Renal cortex interstitium (tissue), 15 donors: ENCODE measurements at places on chromosomes 16 and 17. TPM values are rescaled to one million over a fixed set of nuclear protein-coding genes. Genes with fewer than 3 reads are reported as not detected.

TP53TG3C gene
- not detected for polyA plus RNA-seq

- no peak for DNase-seq
Observed at GRCh38 chr17:68057531-68057952, 22.0 kb downstream of the KPNA2 start.

- no peak for DNase-seq
Observed at GRCh38 chr17:67246653-67247415, 1.8 kb upstream of the HELZ start.

HP gene
- 0.85 TPM for polyA plus RNA-seq

DNA sequence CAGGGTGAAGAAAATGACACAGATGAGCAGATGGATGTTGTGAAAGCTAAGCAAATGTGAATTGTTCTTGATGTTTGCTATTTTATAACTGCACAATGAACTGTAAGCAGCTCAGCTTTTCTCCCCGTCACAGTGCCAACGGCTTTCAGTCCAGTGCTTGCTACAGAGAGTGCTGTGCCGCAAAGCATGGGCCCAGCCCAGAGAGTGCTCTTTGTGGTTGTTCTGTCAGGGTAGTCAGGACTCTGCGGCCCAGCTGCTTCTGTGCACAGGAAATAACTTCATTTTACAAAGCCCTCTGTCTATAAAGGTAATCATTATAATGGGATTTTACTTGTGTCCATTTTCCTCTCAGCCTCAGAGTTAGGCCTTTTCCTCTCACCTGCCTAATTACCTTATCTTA is 39.1 kb downstream of the CDRT15 start:
- DNase-seq: no peak

ENGASE gene
- polyA plus RNA-seq: 14.6 TPM

DNA sequence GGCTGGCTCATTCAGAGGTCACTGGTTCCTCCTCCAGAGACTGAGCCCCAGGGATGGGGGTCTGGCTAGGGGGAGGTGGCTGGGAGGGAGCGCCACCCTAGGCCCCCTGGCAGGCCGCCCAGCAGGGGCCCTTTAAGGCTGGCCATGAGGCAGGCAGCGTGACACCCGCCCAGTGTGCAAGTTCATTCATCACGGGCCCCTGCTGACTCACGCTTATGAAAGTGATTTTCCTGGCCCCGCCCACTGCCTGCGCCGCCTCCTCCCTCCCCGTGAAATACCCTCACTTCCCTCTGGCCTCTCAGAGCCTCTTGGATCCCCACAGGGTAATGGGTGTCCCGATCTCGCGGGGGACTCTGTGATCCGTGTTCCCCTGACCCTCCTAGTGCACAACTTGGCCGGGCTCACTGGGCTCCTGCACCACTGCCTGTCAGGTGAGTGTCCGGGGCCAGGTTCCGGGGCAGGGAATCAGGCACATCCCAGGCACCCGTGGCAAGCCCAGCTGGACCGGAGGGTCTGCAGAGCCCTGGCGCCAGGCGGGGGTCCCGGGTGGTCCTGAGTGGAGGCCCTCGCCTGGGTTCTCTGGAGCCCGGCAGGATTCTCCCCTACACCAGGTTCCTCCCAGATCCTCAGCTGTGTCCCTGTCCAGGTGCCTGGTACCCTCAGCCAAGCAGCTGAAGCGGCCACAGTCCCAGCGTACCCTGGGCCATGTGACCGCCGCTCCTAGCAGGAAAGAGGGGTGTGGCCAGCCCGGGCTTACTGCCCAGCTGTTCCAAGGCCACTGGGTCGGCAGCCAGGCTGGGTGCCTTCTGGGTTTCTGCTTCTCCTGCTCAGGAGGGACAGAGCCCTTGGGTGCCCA is at the start of gene OSGIN1:
Gene OSGIN1 (plus strand): TSS at position 301 of the 856 bp plus-strand sequence. CDS start 4,432 bp downstream, outside the sequence.
- DNase-seq: no peak

GRCh38 chr16:30086291-30087140 is 5.2 kb downstream of the TBX6 start:
- DNase-seq: no peak

DNA sequence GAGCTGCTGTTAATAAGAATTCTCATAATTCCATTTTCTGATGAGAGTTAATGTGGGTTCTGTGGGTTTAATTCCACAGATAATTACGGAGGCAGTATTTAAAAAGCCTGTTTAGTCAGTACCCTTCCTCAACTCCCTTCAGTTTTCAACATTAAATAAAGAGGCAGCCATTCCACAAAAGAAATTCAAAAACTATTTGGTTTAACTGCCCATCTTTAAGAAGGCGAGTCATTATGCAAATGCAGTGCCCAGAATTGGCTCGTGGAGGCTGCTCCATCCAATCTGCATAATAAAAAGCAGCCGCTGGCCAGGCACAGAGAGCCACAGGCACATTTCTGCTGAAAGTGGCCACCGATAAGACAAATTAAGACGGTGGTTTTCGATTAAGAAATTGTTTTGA is 194.4 kb upstream of the TOX3 start:
- DNase-seq: no peak

- DNase-seq: no peak
Observed at GRCh38 chr16:82083710-82084353, 48.8 kb downstream of the HSD17B2 start.

DNA sequence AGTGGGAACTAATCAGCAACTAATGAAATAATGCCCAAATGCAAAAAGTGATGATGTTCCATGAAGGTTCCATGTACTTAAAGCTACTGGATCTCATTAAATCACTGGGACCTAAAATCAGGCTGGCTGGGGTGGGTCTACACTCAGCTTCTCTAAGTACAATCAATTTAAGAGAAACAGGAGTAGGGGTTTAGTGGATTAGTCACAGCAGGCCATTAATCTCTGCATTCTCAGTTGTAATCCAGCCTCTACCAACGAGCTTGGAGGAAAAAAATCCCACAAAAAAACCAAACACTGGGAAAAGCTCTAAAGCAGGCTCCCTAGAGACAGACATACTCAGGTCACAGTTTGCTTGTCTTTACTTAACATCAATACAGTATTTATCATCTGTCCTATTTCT is 15.0 kb downstream of the CA10 start:
- DNase-seq: no peak

DNA sequence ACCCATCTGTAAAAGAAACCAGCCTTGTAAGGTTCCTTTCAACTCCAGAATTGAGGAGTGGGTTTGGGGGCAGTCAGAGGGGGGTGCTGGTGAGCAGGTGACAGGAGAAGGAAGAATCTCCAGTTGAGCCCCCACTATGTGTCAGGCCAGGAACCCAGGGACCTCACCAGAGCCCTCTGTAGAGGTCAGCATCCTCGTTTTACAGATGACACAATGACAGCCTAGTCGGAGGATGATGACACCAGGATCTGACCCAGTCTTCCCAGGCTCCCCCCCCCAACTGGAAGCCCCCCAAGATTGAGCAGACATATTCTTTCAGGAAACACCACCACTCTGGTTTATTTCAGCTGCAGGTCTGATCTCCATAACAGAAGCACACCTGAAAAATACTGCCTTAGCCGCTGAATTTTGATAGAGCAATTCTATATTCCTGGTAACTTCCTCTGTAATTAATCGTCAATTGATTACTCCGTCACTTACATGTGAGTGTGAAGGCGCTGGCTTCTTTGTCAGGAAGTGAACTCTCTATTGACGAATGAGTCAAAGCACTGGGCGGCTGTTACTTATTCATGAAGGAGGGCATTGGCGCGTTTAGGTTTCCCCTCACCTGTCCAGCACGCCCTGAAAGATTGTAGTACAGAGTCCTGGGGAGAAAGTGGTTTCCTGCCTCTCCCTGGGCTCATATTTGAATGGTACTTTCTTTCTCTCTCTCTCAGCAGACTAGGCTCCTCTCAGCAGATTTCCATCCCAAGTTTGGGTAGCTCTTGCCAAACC is 21.2 kb downstream of the SOCS3 start:
- DNase-seq: no peak

- DNase-seq: no peak
Observed at GRCh38 chr16:79451196-79451816, 149.2 kb downstream of the MAF start.

DNA sequence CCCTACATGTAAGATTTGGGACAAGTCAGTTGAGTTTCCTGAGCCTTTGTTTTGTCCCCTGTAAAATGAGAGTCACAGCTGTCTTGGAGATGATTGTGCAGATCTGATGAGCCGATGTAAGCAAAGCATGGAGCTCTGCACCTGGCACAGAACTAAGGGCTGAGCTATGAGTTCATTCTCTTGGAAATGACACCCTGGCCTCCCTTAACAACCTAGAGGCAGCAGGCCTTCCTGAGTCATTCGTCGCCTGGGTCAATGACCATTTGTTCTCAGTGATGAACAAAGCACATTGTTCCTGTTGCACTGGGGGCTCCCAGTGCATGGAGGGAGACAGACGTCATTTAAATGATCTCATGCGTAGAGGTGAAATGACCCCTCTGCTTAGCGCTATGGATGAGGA is 62.8 kb upstream of the GCSH start:
- DNase-seq: no peak

DNA sequence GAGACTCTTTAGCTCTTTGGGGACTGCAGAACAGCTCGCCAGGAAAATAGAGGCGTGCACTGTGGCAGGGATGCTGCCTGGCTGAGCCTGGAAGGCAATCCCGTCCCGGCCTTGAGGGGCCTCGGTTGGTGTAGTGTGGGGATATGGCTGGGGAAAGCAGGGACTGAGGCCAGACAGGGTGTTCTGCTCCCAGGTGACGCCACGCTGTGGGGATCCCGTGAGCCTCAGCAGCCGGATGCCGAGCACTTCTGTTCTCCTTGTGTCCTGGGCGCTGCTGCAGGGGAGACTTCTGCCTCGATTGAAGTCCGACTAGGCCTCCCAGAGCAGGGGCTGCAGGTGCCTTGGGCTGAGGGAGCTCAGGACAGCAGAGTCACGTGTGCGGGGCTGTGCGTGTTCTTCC is 72.6 kb downstream of the BANP start:
- no peak for DNase-seq

GRCh38 chr16:54080524-54081008 is 206.0 kb downstream of the IRX3 start:
- DNase-seq: no peak

- no peak for DNase-seq
Observed at GRCh38 chr17:49926886-49927285, 42.1 kb upstream of the DLX4 start.

DNA sequence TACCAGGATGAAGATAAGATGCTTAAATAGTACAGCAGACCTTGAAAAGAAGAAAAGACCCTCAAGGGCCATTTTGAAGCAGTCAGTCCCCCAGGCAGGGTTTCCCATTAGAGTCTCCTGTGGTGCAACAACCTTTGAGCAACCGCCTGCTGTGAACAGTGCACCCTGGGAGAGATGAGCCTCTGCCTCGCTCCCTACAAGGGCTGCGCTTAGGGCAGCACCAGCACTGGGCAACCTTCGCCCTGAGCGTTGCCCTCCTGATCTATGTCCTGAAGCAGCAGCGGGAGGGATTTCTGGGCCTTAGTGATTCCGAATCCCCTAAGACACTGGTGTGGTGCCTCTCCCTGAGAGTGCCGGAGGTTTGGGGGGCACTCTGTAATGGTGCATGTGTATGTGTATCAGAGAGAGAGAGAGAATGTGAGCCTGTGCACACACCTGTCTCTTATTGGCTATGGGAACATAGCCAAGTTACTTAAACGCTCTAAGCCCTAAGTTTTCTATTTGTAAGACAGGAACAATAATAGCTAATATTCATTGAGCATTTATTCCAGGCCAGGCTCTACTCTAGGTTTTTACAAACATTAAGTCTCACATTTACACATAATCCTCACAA is 25.2 kb upstream of the ABCC12 start:
- no peak for DNase-seq
